RPMI8226 (cell line): ENCODE measurements at places on chromosomes 3 and 15.

GRCh38 chr3:57464801-57465200 lies 79.3 kb downstream of the DNAH12 start:
- no peak for DNase-seq

- DNase-seq, result no peak
Measured at GRCh38 chr3:141928631-141929270, 52.3 kb downstream of the ATP1B3 start.

DNA sequence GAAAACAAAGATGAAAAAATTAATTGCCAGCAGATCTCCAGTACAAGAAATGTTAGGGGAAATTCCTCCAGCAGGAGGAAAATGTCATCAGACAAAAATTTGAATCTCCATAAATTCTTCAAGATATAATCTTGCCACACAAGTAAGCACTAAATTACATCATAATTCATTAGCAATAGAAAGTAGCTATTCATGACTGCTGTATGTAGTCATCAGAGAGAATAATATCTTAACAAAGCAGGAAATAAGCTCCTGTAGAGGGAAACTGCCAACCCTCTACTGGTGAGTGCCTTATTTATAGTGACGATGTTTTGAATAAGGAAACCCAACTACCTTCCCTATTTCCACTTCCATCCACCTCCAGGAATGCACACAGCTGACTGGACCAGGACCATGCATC lies 15.8 kb upstream of the SLC27A2 start:
- DNase-seq, result no peak

- peak; percentile 47 for DNase-seq
Measured at GRCh38 chr3:134449277-134449676, 36.5 kb downstream of the ANAPC13 start.

GRCh38 chr3:153247331-153248330 lies 85.6 kb downstream of the RAP2B start:
- DNase-seq, result no peak

DNA sequence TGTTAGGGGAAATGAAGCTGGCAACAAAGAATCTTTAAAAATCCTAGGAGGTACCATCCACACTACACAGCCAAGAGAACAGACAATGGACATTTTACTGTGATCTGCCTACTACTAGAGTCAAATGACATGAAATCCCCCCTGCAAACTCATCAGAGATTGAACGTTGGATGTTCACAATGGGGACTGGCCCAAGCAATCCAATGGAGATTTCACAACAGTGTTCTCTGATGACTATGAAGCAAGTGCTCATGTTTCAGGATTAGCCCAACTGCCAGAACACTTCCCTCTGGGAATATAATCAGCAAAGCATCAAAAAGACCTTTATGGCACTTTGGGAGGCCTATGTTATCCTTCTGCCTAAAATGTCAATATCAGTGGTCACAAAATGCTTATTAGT lies 97.8 kb downstream of the IGSF11 start:
- DNase-seq, result no peak

DNA sequence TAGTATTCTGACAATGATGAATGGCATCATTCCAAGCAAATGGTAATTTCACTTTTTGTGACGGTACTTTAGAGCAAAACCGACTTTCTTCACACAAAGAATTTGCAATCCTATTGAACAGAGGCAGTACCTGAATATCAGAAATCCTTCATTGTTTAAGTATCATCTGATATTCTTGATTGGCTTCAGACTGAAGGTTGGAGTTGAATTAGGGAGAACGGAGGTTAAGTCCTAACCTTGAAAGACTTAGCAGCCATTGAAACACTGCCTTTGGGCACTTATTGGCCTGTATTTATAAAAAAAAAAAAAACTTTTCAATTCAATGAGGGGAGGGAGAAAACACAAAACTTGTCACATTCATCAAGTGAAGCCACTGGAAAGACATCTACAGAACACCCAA lies 89.0 kb downstream of the MECOM start:
- DNase-seq, result no peak

GRCh38 chr3:10434144-10434937 lies 71.0 kb downstream of the ATP2B2 start:
- DNase-seq, result no peak

- no peak for DNase-seq
Measured at GRCh38 chr3:5126586-5126985, 4.5 kb downstream of the ARL8B start.

DNA sequence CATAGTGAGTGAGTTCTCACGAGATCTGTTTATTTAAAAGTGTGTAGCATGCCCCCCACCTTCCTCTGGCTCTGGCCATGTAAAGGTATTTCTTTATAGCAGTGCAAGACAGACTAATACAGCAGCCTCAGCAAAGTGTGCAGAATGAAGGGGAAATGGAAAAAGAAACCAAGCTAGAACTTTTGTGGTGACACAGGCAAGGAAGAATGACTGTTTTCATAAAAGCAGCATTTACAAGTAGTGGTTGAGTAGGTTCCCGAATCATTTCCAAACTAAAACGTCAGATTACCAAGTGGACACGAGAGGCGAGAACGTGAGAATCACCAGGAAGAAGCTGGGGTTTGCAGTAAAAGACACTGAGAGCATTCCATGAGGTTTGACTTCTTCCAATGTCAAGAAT lies 100.2 kb upstream of the AKAP13 start:
- DNase-seq, result peak; percentile 68

- DNase-seq, result no peak
Measured at GRCh38 chr3:106945435-106945834, 431.8 kb upstream of the CCDC54 start.

- no peak for DNase-seq
Measured at GRCh38 chr3:174332391-174332790, 526.7 kb upstream of the NAALADL2 start.

- no peak for DNase-seq
Measured at GRCh38 chr3:130779031-130779430, 32.4 kb upstream of the PIK3R4 start.

DNA sequence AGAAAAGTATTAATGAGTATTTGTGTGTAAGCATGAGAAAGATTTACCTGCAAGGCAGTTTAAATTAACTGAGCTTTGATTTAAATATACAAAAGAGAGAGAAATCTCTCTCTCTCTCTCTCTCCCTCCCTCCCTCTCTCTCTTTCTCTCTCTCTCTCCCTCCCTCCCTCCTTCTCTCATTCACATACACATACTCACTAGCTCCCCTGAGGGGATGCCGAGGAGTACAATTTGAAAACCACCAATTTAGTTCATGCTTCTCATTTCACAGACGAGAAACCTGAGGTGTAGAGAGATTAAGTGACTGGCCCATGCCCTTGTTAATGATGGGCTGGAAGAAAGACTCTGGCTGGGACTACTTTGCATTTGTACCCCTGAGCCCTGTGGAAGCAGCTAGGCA lies 59.4 kb downstream of the MECOM start:
- DNase-seq, result no peak

DNA sequence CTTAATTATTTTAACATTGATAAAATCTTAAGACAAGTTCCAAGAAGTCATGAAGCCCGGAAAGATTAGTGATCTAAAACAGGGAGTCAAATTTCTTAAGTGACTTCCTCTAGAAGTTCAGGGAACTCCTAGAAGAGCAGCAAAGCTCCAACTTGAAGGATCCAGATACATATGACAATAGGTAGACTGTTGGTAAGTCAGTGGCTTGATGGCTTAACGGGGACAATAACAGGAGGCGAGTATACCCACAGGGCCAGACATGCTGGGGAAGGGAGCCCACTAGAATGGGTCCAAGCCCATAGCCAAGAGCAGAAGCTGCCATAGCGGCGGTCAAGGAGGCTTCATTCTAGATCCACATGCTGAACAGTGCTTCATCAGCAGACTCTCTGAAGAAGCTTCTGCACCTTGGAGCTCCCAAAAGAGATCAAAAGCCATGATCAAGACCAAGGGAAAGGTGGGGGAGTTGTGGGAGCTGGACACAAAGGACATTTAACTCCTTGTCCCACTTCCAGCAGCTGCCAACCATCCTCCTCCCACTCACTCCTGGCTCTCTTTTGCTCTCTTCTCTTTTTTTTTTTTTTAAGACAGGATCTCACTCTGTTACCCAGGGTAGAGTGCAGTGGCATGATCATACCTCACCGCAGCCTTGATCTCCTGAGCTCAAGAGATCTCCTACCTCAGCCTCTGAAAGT lies 10.2 kb upstream of the CA12 start:
- DNase-seq, result no peak

- DNase-seq, result no peak
Measured at GRCh38 chr3:40254491-40254890, 55.0 kb upstream of the EIF1B start.

DNA sequence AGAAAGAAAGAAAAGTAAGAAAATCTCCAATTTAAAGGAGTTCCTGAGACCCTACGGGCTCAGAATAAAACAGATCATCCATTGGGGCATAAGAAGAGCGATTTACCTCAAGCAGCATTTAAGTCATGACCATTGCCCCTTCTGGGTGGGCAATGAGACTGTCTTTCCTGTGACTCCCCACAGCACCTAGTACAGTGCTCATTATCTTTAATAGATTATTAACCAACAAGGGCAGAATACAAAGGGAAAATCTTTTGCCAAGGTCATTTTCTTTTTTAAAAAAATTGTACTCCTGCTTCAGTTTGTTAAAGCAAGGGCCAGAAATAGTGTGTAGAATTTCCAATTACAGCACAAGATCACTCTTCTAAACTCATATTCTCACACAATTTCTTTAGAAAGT lies 443.3 kb upstream of the AGTR1 start:
- no peak for DNase-seq

- DNase-seq, result no peak
Measured at GRCh38 chr3:67288466-67289106, 290.5 kb downstream of the KBTBD8 start.

DNA sequence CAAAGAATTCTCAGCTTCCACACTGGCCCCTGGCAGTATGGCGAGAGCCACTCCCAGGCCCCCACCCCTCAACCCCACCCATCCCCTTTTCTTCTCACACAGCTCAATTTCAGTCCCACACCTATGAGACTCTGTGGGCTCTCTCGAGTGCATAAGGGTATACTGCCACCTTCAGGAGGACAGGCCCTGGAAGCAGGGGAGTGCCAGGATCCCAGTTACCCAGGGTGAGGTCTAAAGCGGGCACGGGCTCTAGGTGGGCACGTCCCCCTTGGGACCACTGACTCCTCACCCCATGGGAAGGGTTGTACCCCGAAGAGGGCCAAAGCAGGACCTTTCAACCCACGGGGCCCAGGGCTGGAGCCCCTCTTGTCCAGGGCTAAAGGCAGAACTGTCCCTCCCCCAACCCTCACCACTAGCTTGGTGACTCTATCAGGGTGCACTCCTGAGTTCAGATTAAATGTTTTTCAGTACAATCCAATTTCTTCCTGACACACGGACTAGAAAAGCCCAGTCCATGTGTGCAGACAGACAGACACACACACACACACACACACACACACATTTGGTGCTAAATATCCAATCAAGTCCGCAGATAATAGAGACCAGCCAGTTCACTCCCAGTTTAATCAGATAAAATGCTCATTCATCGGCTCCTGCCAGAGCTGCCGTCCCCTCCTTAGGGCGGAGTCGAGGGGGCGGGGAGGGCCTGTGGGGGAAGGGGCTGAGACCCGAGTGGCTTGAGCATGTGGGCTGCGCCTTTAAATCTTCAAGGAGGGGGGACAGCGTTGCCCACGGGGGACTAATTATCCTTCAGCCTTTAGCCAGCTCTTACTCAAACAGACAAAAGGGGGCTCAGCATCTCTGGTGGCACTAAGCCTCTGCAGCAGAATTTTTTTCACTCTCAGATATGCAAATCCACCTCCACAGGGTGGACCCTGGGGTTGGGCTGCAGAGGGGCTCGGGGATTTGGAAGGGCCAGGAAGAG lies 59.3 kb downstream of the CYP11A1 start:
- DNase-seq, result peak; percentile 73

- DNase-seq, result no peak
Measured at GRCh38 chr3:103894162-103894822, 1459.5 kb downstream of the ZPLD1 start.

DNA sequence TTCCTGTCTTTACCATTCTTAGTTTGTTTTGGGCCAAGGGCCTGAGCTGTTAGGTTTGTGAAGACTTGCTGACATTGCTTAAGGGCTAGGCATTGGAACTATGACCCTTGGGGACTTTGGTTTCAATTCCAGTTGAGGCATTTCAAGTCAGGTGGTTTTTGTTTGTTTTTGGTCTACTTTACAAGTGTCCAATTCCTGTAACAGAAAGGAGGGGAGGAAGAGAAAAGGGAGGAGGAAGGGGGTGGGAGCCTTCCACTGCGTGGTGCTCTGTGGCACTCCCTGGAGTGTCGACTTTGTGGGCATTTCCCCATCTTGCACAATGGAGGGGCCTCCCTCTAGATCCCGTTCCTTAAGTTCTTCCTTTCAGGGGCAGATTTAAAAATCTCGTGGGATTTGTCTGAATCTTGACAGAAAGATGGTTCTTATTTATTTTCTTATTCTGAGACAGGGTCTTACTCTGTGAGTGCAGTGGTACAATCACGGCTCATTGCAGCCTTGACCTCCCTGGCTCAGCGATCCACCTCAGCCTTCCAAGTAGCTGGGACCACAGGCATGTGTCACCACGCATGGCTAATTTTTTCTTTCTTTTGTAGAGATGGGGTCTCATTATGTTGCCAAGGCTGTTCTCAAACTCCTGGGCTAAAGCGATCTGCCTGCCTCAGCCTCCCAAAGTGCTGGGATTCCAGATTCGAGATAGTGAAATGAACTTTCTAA lies 59.5 kb upstream of the RYK start:
- peak; percentile 61 for DNase-seq

DNA sequence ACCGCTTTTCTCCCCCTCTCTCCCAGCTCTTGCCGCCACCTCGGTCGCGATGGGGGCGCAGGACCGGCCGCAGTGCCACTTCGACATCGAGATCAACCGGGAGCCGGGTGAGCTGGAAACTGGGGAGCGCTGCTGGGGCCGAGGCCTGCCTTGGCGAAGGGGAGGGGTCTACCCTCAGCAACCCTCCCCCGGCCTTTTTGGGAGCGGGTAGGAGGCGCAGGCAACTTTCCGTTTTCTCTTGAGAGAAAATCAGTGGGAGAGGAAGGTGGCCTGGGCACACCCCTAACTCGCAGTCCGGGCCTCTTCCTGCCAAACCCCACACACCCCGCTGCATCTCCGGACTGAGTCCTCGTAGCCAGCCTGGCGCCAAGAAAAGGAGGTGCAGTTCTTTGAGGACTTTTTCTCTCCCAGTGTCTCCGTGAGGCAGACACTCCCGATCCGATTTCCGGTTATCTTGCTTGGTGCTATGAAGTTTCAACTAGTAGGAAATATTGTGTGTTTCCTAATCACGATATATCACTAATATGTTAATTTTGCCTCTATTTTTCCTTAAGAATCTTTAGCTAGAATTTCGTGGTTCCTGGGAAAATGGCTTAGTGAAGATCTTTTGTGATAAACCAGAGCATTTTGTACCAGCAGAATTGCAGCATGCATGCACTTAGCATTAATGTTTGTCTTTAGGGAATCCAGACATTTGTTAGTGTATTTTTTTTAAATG lies 631 bp downstream of the NKTR start:
- peak; percentile 76 for DNase-seq

- DNase-seq, result no peak
Measured at GRCh38 chr15:47718497-47719437, 1.5 kb downstream of the SEMA6D start.

DNA sequence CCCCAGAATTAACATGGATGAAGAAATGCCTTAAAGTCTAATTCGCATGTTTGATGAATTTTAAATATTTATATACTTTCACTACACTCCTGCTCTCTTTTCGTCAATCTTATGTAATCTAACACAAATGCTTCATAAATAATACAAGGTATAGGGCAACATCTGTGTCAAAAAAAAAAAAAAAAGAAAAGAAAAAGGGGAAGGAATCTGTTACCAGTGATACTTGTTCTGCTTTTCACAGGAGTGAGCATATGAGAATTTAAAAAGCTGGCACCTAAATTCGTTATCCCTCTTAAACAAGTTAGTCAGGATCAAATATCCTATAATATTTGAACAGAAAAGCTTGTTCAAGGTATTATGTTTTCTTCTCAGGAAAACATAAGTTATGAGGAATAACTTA lies 243.8 kb downstream of the KCNH8 start:
- no peak for DNase-seq

GRCh38 chr15:78265752-78266224 lies 1.4 kb downstream of the DNAJA4 start:
- DNase-seq, result no peak
